NCI-H1436 treated with DMSO at 0.1 percent for 48 hours (cell line): ENCODE measurements at places on chromosomes 5 and 9.

DNA sequence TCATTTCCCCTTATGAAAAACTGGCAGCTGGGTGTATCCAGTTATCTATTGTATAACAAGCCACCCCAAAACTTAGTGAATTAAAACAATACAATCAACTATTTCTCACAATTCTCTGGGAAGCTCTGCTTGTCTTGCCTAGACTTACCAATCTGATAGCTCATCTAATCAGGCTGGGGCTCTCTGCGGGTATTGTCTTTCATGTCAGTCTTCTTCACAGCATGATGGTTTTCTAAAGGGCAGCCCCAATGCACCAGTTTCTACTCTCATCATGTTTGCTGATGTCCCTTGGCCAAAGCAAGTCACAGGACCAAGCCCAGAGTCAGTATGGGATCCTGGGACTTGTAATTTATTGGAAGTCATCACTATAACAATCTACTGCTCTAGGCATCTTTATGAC, 433.5 kb downstream of the KIAA0825 start:
- DNase-seq = no peak

DNA sequence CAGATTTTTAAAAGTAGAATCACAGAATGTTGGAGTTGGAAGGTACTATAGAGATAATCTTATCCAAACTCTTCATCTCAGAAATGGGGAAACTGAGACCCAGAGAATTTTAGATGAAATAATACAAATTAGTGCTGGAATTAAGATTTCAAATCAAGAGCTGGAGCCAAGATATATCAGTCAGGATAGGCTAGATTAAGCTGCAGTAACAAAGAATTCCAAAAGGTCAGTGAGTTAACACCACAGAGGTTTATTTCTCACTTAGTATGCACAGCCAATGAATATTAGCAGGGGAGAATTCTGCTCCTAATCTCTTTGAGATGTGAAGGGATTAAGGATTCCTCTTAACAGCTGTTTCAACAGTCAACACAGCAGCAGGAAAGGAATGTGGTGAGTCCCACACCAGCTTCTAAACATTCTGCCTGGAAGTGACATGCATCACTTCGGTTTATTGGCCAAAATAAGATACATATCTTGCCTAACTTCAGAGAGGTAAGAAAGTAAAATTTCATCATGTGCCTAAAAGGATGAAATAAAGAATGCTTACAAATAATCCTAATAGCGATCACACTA, 136.8 kb downstream of the FRMD3 start:
- no peak for DNase-seq

DNA sequence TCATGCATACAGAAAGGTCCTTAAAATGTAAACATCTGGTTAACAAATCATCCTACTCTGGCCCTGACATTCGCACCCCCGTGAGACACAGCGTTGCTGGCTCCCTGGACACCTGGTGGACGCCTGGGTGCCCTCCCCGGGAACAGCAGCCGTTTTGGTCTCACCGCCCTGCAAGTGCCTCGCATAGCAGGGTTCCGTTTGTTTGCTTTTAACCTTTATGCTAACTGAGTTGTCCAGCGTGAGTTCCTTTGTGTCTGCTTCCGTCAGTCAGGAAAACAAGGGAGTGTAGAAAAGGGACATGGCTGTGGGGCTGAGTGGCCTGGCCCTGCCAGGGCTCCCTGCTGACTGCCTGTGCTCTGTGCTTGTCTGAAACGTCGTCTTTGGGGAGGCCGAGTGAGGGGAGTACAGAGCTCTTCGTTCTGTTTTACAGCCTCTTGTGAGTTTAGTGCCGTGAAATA, 91.8 kb upstream of the CACNA1B start:
- DNase-seq = no peak

- DNase-seq = no peak
These were observed 21.0 kb downstream of the TLX3 start for GRCh38 chr5:171330021-171330420.

DNA sequence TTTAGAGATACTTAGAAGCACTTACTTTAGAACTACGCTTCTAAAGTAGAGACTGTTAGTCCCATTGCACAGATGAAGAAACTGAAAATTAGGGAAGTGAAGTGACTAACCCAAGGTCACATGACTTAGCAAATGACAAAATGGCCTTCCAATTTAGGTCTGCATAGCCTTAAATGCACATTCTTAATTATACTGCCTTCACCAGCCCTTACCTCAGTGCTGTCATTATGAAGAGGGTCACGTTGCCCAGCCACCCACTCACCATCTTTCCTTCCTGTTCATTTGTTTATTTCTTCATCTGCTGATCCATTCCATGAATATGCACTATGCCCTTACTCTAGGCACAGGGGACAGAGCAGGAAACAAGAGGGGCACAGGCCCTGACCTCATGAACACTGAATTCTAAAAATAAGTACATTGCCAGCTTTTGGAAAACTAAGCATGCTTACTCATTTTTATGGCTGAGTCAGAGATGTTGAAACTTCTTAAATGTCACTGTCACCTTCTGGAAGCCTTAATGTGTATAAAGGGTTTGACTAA, 8.6 kb downstream of the HAVCR2 start:
- no peak for DNase-seq

- no peak for DNase-seq
These were observed 58.4 kb downstream of the RANBP17 start for GRCh38 chr5:170920196-170920595.

DNA sequence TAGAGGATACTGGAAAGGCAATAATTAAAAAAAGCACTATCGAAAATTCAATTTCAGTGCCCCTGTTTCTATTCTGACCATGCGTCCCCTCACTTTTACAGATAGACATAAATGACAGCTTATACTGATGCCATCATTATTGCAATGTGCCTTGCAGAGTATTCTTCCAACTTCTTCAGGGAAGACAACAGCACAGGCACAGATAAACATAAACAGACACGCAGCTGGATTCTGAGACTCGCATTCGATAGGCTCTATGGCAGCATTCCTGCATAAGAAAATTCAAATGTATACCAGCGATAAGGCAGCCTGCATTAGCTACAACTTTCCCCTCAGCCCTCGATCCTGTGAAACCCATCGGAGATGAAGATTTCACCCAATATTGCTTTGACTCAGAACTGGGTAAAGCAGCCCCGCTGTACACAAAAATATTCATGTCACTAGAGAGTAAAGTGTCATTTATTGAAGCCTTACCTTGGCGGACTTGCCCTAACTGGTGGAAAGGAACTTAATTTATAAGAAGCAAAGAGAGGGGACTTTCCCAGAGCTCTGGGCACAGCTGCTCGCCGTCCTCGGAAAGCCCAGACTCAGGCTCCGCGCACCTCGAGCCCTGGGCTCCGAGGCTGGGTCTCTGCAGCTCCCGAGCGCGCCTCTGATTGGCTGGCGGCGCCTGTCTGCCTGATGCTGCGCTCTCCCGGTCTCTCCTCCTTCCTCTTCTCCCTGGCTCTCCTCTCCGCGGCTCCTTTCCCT, at the start of gene CDH18:
CDH18 (minus strand) TSS at position 589 of the 750 bp plus-strand sequence. CDS start 149,214 bp downstream, outside the sequence.
- DNase-seq = no peak

- DNase-seq = no peak
These were observed 206.2 kb downstream of the FER start for GRCh38 chr5:108953940-108954339.

DNA sequence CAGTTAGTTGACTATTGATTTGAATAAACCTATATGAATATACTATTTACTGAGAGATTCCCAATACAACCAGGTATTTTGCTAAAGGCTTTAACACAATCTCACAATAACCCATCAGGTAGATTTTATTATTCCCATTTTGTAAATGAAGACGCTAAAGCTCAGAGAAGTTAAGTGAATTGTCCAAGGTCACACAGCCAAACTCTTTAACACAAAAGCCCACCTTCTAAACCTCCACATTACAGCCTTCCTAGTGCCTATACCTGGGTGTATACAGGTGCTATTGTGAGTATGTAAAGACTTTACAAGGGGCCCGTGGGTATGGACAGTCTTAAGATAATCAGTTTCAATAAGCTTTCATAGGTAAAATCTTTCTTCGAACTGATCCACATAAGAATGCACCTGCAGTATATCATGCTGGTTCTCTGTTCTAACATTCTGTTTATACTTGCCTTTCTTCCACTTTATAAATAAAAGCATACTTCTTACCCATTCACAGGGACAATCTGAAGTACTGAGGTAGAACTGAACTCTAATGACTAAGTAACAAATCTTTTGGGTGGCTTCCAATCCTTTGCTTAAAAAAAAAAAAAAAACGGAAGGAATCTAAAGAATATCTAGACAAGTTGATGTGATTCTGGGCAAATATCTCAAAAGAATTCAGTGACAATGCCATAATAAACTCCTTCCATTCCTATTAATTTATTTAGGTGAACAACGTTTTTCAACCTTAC, 59.1 kb downstream of the PJA2 start:
- no peak for DNase-seq

- no peak for DNase-seq
These were observed 40.8 kb downstream of the GSN start for GRCh38 chr9:121308765-121309164.

DNA sequence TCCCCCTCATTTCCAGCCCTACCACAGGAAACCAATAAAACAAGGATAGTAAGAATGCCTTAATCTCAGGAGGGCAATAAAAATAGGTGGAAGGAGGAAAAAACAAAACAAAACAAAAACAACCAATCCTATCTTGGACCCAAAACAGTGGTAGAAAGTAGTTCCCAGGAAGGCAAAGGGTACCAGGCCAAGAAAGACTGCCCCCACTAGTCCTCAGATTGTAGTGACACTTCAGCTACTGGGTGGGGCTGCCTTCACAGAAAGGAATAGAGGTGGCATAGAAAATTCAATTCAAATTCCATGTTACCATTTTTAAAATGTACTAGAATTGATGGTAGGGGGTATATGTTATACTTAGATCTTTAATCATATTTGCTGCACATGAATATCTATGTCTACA, 59.3 kb downstream of the DPYSL3 start:
- no peak for DNase-seq

GRCh38 chr5:175444060-175444904, at the start of gene DRD1:
Gene DRD1, minus strand, starts transcription at chr5:175444182. Its CDS starts 1,083 bp downstream, at chr5:175443099.
- DNase-seq = no peak

DNA sequence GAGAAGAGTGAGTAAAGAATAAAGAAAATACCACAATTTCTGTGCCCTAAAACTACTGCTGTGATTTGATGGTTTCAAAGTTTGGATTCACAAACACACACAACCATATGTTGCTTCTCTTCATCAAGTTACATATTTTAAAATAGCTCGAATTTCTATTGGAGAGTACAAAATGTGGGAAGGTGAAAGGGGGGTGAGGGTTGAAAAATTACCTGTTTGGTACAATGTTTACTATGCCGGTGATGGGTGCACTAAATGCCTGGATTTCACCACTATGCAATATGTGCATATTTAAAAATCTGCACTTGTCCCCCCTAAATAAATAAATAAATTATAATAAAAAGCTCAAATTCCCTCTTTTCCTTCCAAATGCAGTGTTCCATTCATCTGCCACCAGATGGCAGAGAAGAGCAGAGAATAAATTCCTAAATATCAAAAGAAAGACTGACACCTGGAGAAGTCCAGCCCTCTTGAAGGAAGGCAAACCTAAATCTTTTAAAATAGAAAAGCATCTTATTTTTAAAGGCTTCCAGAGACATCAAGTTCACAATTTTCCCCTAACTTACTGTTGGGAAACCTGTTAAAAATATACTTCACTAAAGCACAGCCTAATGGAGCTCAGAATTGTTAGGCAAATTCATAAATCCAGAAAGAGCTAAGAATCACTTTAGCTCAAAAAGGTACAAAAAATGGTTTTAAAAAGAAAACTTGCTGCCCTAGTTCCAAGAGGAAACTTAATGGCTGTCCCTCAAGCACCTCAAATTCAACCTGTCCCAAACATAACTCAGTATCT, 24.8 kb upstream of the HNRNPA0 start:
- no peak for DNase-seq

DNA sequence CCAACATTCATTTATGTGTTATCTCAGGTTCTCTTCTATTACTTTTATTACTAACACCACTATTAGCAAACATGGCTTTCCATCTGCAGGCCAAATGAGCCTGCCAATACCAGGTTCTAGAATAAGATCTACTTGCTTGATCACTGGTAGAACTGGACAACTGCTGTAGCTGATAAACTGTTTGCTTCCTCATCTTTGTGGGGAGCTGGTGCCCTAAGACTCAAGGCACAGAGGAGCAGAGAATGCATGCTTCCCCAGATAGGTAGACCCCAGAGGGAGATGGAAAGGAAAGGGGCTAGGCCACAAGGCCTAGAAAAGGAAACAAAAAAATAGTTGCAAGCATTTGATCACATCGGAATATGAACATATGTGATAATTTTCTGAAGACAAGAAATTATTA, 30.7 kb upstream of the AUH start:
- DNase-seq = no peak

GRCh38 chr5:72480841-72481240, 26.4 kb downstream of the ZNF366 start:
- DNase-seq = no peak

DNA sequence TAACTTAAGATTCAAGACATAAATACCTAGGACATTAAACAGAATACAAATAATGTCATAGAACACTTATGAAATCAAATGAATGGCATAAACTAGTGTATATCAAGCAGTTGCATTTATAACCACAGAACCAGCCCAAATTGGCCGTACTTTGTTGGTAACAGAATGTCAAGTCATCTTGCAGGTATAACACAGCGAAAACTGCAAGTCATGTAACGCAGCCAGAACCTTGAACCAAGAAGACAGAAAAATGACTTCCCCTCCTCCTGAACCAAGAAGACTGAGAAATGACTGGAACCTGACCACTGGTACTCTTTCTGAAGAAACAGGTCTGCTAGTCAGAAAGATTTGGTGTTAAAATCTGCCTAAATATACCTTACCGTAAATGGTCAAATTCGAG, 38.9 kb downstream of the ANKRD31 start:
- no peak for DNase-seq

GRCh38 chr9:13629067-13629466, 349.6 kb upstream of the MPDZ start:
- no peak for DNase-seq

DNA sequence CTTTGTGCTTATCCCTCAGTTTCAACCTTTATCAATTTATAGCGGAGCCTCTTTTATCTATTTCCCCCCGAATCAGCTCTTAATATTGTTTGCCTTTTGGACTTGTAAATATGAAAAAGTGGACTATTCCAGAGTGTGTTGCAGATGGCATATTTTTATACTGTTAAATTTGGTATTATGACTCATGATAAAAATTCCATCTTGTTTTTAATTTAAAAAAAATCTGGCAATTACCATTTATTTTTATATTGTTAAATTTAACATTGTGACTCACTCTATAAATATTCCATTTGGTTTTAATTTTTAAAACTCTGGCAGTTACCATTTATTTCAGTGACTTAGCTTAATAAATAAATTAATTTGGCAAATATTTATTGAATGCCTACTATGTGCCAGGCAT, 37.5 kb downstream of the RBM27 start:
- DNase-seq = no peak

GRCh38 chr5:159971931-159972461, 36.9 kb upstream of the TTC1 start:
- no peak for DNase-seq

DNA sequence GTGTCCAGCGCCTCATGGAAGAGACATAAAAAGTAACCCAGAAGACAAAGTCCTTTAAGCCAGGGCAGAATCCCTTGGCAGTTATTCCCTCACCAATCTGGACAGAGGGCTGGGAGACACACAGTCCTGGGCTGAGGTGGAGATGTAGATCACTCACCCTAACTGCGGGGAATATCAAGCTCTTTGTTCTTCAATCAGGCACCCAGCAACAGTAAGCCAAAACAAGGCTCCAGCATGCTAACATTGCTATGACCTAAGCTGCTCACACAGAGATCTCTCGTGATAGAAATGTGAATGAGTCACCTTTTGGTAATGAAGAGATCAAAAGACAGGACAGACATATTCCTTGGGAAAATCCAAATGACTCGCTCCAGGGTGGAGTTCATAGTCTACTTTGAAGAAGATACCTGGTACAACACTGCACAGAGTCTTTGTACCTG, 101.3 kb downstream of the FBN2 start:
- no peak for DNase-seq
